NCI-H345 (cell line): ENCODE measurements at places on chromosomes 5 and 9.
A peak's percentile ranks its signal among the peaks of the same experiment; 100 is the strongest.

- peak; percentile 41 for DNase-seq
Observed at GRCh38 chr9:613771-614347, 227.6 kb upstream of the DMRT1 start.

- no peak for DNase-seq
Observed at GRCh38 chr5:125558016-125558415, 811.6 kb upstream of the ZNF608 start.

DNA sequence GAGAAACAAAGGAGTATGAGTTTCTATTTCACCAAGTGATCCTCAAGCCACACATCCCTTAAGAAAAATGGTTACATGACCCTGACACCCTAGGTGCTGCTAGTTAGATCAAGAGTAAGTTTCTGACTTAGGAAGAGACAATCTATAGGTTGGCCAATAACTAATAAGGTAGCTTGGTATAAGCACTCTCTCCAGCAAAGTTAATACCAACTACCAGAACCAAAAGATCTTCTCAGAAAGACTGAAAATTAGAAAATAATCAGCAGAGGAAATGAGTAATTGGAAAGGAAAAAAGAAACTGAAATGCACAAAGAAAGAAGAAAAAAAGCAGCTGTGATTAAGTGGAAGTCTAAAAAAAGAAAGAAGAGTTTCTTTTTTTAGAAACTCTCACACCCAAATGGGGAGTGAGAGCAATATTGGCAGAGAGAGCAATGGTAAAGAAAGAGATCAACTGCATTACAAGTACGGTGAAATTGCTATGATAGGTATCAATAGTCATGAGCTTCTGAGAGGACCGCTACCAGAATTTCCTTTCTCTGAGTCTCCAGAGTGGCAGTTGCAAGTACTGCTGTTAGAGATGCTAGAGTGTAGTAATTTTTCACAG, 195.5 kb downstream of the TMEM167A start:
- no peak for DNase-seq

DNA sequence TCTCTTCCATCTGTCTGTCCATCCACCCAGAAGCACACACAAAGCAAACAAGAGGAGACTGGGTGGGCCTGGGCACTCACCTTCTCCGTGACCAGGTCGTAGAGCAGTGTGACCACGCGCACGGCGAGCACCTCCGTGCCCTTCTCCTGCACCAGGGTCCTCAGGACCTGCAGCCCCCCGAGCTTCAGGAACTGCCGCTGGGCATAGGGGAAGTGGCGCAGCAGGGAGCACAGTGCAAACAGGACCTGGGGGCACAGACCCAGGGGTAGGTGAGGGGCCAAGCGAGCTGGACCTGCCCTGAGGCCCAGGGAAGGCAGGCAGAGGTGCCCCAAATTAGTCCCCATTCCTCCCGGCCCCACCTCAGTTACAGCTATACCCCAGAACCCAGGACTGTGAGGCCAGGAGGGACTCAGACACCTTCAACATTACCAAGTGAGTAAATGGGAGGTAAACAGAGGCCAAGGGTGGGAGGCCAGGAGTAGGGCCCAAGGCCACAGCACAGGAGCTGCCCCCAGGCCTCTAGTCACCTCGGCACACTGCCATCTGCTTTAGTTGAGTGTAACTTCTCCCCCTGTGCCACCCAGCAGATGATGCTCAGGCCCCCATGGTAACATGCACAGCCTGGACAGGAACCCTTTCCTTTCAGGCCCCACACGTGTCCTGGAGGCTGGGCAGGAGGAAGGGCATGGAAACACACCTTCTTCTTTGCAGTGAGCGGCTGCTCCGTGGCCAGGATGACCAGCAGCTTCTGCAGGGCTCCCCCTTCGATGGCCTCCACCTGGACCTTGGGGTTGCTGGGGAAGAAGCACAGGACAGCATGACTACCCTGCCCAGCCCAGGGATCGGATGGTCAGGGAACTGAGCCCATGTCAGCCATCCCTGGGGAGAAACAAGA, 76.2 kb upstream of the LRRTM2 start:
- DNase-seq: no peak

- no peak for DNase-seq
Observed at GRCh38 chr9:86939321-86939720, 8.0 kb downstream of the GAS1 start.

DNA sequence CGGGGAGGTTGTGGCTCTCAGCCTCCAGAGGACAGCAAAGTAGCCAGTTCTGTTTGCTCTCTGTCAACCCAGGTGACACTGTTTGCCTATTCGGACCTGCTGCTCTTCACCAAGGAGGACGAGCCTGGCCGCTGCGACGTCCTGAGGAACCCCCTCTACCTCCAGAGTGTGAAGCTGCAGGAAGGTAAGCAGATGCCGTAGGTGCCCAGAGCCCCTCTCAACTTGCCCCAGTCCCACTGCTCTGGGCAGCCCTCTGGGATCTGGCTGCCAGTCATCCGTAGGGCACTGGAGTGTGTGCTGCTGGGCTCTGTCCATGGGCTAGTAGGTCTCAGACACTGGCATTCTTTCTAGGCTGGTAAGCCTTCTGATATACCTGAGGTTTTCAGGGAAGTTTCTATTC, 59.3 kb downstream of the RGS3 start:
- DNase-seq: no peak

- no peak for DNase-seq
Observed at GRCh38 chr5:60299944-60300343, 400.0 kb downstream of the DEPDC1B start.

- DNase-seq: no peak
Observed at GRCh38 chr5:75337366-75338021, 474 bp downstream of the HMGCR start.

- no peak for DNase-seq
Observed at GRCh38 chr5:113713051-113713450, 199.6 kb downstream of the YTHDC2 start.

GRCh38 chr5:63240063-63240755, 661.6 kb downstream of the LRRC70 start:
- no peak for DNase-seq

GRCh38 chr9:88187631-88188030, 49.4 kb upstream of the SPATA31C2 start:
- DNase-seq: no peak

- no peak for DNase-seq
Observed at GRCh38 chr5:54743581-54743980, 226.0 kb downstream of the SNX18 start.

DNA sequence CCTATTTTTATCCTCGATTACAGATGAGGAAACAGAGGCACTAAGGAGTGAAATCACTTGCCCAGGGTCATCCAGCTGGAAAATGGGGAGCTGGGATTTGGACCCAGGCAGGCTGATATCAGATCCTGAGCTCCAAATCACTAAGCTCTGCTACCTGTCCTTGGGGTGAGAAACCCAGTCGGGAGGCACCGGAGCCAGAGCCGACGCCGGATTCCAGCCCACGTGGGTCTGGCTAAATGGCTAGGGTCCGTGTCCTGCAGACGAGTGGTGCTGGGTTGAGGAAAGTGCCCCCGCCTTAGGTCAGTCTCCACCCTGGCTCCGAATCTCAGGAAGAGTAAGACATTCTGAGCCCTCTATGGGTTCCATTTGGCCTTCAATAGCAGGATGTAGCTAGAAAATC, 61.3 kb upstream of the GGTA1 start:
- DNase-seq: no peak

DNA sequence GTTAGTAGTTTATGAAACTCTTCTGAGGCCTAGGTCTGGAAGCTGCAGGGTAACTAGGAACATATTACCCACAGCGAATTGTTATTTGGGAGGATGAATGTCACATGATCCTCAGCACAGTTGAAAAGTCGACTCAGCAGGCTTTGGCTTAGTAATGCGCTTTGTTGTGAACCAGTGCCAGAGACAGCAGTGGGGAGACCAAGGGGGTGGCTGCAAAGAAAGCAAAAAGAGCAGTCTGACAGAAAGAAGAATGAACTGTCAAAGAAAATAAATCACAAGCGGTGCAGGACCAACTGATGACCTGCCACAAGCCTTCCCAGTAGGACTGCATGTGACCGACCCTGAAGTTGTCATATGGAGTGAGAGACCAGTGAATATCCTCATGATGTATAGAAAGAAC, 170.0 kb downstream of the CCDC171 start:
- DNase-seq: no peak

GRCh38 chr9:79969393-79970145, 397.8 kb downstream of the TLE4 start:
- peak; percentile 19 for DNase-seq

DNA sequence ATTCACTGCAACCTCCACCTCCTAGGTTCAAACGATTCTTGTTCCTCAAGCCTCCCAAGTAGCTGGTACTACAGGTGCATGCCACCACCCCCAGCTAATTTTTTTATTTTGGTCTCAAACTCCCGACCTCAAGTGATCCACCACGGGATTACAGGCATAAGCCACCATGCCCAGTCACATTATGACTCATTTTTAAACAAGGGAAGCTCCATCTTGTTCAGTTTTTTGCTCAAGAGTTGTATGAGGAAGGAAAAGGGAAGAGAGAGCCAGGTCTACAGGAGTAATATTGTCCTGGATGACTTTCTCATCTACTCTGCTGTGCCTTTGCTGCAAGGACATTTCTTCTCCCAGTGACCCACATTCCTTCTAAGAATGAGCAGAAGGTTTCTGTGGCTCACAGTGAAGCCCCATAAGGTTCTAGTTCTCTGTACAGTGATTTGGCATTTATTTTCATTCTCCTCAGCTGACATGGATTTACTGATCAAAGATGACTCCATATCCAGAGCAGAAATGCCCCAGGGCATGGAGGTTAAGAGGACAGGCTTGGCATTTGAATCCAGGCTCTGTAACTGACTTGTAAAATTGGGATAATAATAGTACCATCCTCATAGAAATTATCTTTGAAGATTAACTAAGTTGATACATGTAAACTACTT, 153.5 kb downstream of the CDH6 start:
- no peak for DNase-seq

DNA sequence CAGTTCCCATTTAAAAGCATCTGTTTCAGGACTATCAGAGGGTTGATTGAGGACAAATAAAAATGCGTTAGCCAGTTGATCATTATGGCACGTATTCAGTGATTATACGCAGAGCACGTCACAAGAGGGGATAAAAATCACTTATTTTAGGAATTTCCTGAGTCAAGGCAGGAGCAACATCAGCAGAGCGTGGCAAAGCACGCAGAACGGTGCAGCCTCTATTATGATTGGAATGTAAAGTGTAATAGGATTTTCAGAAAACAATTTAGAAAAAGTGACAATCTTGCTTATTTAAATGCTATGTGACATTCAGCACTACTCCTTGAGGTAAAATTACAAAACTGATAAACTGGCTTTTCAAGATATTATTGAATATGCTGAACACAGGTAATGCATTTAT, 413.6 kb upstream of the DAP start:
- no peak for DNase-seq

GRCh38 chr5:150780187-150780692, 1.7 kb downstream of the SMIM3 start:
- no peak for DNase-seq

DNA sequence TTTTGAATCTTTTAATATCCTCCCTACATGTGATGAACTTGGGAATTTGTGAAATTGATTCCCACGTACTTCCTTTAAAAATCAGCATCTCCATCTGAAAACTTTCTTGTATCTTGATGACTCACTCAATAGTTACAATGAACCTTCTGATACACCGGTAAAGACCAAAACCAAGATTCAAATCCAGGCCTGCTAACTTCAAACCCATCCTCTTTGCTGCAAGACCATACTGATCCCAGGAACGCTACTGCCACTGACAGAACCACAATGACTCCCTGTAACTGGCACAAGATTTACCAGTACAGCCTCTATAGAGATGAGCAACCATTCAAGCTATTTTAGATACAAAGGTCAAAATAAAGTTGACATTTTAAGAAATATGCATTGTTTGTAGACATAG, 332.9 kb downstream of the DNAH5 start:
- DNase-seq: no peak

GRCh38 chr5:80736730-80737129, 81.9 kb upstream of the DHFR start:
- DNase-seq: no peak

- DNase-seq: no peak
Observed at GRCh38 chr5:21791304-21791703, 1061.8 kb downstream of the CDH12 start.

DNA sequence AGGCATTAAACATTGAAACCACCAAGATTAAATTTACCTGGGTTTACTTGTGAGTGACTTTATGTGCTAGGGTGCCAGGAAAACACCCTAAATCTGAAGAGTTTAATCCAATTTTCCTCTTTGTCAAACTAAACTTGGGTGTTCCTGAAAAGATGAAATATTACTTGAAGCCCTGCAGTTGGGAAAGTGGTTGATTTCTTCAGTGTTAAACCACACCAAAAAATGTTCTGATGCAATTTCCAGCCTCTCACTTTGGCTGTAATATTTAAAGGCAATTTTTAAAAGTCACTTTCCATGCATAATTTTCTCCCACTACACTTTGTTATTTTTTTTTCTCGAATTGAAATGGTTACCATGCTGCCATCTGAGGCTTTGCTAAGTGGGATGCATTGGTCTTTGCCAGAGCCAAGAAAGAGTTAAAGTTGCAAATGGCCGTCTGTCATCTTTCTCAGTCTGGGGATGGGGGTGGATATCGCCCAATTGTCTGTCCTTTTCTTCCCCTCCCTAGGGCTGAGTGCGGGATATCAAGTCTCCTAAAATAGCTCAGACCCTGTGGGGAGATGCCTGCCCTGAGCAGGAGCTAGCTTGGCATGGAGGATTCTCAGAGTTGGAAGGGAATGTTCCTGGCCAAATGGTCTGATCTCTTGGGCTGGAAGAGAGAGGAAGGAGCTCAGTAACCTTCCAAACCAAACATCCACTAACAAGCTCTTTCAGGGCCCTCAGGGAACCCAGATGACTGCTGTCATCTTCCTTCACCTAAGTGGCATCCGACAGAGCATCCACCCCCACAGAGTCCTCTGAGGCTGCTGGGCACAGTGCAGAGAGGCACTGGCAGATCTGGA, 13.6 kb upstream of the SHB start:
- no peak for DNase-seq

DNA sequence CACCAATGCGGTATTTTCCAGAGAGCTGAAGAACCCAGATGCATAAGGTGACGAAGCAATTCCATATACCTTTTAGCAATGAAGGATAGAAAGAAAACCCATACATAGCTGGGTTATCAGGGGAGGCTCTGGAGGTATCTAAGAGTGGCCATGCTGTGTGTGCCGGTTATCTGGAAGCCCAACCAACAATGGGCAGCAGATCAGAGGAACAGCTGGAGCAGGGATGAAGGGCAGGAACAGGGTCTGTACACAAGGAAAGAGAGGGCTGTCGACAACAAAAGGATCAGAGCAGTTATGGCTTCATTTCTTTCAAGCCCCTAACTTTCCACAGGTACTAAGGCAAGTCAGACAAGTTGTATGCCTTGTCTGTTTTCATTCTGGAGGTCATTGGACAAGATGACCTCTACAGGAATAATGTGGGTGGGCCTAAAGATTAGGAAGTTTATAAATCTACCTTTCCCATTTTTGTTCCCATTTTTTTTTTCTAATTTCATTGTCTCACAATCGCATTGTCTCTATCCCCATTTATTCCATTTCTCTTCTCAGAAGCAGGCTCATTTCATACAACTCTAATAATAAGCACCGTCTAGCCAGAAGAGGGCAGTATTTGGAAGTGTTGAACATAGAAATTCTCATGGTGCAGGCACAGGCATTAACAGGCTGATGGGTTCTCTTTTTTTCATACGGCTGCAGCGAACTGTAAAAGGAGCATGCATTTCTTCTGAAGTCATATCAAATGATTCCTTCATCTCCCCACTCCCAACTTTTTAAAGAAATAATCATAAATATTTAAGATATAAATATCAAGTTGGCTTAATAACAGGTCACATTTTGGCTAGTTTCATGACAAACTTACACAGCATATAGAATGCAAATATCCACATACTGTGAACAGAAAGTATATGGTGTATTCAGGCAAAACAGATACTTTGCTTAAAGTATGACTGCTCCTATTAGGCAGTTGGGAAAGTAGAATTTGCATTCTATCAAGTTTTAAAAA, 63.5 kb downstream of the ZNF474 start:
- peak; percentile 63 for DNase-seq
